ENCODE measurements at places on chromosomes 2 and 18. TPM values are rescaled to one million over a fixed set of nuclear protein-coding genes. Genes with fewer than 3 reads are reported as not detected.
A peak's percentile ranks its signal among the peaks of the same experiment; 100 is the strongest.

- no peak for DNase-seq
Measured at GRCh38 chr2:233387225-233387624, 32.9 kb downstream of the DGKD start.

GRCh38 chr2:241760301-241760771 lies 16.3 kb upstream of the GAL3ST2 start:
- DNase-seq = peak; percentile 36

DNA sequence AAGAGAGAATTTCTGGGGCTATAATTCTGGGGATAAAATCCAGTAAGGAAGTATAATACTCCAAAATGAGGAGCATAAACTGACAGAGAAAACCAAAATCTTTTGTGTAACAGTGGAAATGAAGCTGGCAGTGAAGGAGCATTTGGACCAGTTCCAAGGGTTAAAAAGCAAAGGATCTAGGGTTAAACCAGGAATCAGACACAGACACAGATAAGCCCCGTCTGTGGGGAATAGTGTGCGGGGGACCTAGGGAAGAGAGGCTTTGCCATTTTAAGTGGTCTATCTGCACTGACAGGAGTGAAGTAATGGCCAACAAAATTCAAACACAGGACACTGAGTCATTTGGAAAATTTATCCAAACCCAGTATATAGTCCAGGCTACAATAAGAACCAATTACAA lies 23.4 kb downstream of the SAP130 start:
- DNase-seq = no peak

DNA sequence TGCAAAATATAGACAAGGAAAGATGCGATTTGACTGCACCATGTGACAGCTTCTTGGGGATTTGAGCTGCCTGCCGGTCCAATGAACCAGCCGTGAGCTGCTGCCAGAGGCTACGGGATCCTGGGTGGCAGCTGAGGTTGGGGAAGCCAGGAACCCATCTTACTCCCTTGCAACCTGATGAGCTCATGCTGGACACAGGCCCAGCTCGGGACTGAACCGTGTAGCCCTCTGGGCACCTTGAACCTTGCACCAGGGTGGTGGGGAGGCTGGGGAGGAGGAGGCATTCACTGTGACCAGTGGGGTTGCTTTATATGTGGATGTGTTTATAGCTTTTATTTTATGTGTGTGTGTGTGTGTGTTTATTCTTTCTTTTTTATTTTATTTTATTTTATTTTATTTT lies 9.1 kb downstream of the ALPI start:
- DNase-seq = peak; percentile 64

GRCh38 chr2:191625016-191625415 lies 52.9 kb upstream of the NABP1 start:
- DNase-seq = peak; percentile 81

Gene RNF103
- total RNA-seq = 29.0 TPM

DNA sequence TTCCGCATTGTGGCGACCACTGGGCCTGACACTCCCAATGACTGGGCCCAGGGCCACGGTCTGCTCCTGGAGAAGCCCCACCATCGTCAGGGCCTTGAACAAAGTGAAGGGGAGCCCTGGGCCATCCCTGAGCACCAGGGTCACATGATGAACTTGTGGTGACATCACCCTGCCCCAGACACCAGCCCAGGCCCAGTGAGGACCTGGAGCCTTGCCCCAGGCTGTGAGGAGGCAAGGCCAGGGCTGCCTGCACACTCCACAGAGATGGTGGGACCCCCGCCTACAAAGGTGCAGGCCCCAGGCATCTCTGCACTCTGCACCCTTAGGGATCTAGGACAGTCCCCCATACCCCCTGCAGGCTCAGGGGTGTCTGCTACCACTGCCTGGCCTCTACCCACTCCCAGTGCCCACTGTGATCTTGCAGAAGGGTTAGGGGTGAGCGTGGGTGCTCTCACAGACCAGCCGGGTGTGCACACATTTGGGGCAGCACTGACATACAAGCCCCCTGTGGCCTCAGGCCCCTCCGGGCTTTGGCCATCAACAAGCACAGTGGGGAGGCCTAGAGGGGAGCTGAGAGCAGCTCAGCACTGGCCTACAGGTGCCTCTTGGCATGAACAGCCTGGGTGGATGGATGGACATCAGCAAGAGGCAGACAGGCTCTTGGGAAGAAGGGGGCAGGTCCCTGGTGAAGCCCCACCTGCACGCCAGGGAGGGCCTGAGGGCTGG lies 624.0 kb upstream of the LRRTM4 start:
- no peak for DNase-seq

GRCh38 chr18:48622911-48623431 lies 84.1 kb downstream of the CTIF start:
- no peak for DNase-seq

DNA sequence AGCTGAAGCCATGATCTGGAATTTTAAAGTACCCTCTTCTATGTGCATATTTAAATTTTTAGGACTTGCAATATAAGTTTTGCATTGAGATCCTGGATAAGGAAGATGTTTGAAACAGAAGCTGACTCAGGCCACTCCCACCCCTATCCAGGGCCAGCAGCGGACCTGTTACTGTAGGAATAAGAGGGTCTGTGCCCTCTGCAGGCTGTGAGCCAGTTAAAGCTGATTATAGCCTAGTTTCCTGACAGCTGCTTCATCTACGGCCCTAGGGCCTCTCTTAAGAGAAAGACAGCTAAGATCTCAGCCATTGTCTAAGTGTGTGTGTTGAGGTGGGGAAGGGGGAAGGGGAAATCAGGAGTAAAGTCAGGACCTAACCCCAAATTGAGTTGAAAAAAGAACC lies 234.0 kb downstream of the HAUS1 start:
- no peak for DNase-seq

GRCh38 chr2:37344453-37345361 lies at the start of gene QPCT:
Gene QPCT, plus strand, starts transcription at chr2:37344630. Its CDS starts 102 bp downstream, at chr2:37344732.
- DNase-seq = peak; percentile 85

Gene CPLX4
- not detected for total RNA-seq

GRCh38 chr2:126750506-126750905 lies 94.5 kb downstream of the GYPC start:
- DNase-seq = no peak

Gene RTN4
- total RNA-seq = 324 TPM

Measured in posterior vena cava (tissue), 2 donors.